ENCODE measurements at places on chromosomes 13 and 19.

DNA sequence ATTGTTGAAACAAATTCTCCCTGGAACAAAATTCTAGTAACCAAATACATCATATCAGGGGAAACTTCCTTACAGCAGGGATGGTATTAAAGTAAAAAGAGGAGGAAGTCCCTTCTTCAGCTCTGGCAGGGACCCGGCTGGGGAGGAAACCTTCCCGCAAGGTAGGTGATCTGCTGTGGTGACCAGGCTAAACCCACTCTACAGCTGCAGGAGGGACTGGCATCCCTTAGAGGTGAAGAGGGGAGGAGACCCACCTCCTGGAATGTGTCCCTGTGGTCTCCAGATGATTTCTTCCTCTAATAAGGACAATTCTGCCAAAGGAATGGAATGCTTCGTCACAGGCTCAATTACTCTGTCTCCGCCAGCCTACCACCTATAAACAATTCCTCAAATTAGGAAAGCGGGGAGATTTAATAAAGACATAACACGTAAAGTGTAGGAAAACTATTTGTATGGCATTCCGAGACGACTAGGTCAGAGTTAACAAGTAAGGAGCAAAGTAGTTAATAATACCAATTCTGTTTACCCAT, 637 bp upstream of the PDS5B start:
- DNase-seq: no peak

DNA sequence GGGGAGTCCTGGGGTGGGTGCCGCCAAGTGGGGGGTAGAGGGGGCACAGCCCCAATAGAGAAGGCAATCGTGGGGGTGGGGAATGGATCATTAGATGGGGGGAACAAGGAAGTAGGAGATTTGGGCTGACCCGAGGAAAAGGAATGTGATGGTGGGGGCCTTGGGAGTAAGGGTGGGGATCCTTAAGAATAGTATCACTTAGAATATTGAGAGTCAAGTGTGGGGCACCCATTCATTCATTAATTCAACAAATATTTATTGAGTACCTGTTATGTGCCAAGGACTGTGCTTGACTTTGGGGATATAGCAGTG, 641 bp downstream of the PPP5C start:
- no peak for DNase-seq

DNA sequence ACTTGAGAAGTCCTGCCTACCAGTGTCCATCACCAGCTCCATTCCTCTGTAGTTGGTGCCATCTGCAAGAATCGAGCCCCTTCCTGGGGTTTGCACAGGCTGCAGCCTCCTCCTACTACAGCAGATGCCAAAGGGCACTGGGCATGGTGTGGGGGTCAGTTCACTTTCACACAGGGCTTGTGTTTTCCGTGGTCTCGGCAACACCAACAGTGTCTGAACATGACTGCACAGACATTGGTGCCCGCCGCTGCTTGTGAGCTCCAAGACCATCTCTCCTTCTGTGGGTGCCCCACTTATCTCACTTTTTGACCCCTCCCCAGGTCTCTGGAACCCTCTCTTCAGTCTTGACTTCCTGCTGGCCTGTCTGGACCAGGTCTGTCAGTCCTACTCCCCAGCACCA, 15.2 kb downstream of the ZNF446 start:
- no peak for DNase-seq

- no peak for DNase-seq
These were observed 24.5 kb downstream of the ATP4B start for GRCh38 chr13:113633485-113633873.

- DNase-seq: no peak
These were observed at the start of gene ZIC5 for GRCh38 chr13:99971576-99972189. ZIC5 (minus strand) TSS chr13:99971767; CDS start chr13:99971603, 164 bp downstream.

DNA sequence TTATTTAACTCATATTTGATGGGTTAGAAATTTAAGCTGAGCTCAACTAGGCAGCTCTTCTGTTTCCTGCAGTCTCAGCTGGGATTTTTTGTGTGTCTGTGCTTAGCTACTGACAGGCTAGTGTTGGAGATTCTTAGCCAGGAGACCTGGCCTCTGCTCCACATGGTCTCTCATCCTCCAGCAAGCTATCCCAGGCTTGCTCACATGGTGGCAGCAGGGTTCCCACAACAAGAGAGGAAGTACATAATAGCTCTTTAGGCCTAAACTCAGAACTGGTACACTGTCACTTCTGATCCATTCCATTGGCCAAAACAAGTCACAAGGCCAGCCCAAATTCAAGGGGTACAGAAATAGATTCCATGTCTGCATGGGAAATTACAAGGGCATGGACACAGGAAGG, 406.2 kb downstream of the SUCLA2 start:
- no peak for DNase-seq

DNA sequence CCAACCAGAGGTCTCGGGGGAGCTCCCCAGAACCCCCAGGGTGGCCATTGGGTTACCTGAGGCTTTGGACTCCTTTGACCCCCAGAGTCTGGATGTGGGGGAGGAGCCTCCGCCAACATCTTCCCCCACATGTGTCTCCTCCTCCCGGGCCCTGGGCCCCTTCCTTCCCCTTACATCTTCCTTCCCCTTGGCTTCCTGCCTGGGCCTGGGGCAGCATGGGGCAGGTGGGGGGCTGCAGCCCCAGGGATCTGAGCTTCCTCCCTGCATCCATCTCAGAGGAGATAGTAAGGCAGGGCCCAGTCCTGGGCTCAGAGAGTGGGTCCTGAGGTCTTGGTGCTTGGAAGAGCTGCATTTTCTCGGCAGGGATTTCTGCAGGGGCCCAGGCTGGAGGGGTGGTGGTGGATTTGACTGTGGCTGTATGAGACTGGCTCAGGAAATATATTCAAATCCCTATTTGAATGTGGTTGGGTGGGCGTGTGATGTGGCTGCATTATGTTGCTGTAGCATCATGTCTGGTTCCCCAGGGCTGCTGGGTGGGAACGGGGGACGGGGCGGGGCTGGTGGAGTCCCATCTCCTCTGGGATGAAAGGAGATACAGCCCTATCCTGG, 919 bp downstream of the VAV1 start:
- DNase-seq: peak; percentile 68

DNA sequence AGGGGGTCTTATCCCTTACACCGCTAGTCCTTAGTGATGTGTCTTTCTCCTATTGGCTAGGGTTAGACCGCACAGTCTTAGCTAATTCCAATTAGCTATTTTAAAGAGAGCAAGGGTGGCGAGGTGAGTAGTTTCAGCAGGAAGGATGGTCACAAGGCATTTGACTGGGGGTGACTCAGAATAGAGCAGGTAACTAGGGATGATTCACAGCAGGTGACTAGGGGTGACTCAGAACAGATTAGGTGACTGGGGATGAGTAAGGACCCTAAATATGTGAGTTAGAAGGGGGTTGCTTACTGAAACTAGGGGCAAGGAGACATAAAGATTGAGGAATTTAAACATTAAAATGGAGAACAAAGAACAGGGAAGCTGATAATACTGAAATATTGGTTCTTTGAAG, 64.3 kb downstream of the ZNF66 start:
- DNase-seq: no peak

DNA sequence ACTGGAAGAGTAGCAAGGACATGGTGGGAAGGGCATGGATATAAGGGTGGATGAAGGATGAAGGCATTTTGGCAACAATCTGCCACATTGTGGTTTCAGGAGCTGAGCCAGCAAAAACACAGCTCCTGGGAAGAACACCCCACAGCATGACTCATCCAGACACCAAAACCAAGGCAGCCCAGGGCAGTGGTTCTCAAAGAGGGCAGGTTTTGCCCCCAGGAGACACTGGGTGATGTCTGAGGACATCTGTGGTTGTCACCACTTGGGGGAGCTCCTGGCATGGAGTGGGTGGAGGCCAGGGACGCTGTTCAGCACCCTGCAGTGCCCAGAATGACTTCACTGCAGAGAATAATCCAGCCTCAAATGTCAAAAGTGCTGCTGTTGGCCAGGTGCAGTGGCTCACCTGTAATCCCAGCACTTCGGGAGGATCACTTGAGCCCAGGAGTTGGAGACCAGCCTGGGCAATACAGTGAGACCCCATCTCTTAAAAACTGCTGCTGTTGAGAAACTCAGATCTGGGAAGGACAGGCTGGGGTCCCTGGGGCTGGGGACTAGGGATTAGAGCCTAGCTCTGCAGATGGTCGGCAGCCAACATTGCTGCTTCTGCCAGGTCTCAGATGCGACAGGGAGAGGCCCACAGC, 16.1 kb downstream of the ZFR2 start:
- DNase-seq: no peak

Measured in stimulated activated CD4-positive, alpha-beta T cell treated with anti-CD3 and anti-CD28 coated beads, Interleukin-1b, Interleukin-23, amount 100 ng/mL, for 48 hours (primary cell).